Activated naive CD4-positive, alpha-beta T cell treated with Interleukin-2 at 50 U/mL for 16 hours (primary cell): ENCODE measurements at places on chromosomes 5 and 9.

DNA sequence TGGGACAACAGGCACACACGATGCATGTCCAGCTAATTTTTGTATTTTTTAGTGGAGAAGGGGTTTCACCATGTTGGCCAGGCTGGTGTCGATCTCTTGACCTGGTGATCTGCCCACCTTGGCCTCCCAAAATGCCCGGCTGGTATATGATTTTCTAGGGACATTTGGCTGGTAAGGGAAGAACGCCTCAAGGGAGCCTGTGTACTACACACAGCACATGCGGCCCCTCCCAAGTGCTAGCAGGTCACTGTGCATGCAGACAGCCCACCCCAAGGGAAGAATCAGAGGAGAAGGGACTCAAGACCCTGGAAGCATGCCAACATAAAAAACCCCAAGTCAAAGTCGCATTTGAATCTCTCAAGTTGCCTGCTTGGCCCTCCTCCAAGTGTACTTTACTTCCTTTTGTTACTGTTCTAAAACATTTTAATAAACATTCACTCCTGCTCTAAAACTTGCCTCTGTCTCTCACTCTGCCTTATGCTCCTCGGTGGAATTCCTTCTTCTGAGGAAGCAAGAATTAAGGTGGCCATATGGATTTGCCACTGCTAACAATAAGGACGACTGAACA lies 24.3 kb upstream of the OTULINL start:
- DNase-seq = no peak

- no peak for DNase-seq
Measured at GRCh38 chr9:13089666-13090065, 189.8 kb downstream of the MPDZ start.

DNA sequence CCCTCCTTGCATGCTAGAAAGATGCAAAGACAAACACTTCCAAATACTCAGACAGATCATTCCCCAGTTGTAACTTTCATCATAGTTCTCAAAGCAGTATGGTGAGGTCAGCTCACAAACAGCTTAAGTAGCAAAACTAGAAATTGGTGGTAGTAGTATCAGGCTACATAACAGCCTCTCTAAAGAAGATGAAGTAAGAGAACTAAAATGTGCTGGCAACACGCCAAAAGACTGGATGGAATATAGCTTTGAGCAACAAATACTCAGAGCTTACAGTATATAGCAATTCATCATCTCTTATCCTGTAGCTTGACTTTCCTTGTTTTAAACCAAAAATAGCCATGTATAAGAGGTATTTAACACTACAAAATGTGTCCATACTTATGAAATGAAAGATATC lies 7.5 kb downstream of the PFDN1 start:
- DNase-seq = no peak

- DNase-seq = no peak
Measured at GRCh38 chr5:179261301-179262125, 83.7 kb downstream of the ADAMTS2 start.

- no peak for DNase-seq
Measured at GRCh38 chr5:180137401-180138213, 66.0 kb upstream of the RNF130 start.

DNA sequence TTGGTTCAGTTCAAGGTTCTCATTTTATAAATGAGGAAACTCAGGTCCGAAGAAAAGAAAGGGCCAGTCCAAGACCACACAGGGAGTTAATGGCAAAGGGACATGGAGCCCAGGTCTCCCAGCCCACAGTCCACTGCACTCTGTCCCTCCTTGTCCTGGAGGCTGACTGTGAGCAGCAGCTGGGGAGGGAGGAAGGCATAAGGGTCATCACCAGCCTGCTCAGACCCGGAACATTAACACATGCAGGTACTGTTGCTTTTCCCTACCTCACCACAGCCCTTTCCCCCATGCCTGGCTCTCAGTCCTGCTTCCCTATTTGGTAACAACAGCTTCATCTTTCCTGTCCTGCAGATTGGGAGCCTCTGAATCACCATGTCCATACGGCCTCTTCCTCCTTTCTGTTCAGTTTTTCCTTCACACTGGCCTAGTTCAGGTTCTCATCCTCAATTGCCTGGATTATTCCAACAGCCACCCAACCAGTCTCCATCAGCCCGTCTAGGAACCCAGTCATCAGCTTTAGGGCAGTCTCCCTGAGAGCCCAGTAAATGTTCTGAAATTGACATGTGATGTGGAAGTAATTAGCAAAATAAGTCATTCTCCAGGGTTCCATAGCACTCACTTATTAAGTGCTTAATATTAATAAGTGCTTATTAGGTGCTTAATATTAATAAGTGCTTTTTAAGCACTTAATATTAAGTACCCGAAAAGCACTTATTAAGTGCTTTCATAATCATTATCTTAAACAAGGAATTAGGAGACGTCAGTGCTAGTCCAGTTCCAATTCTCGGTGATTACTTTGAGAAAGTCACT lies 4.3 kb downstream of the GPX3 start:
- no peak for DNase-seq

- DNase-seq = no peak
Measured at GRCh38 chr9:116303270-116303669, 149.7 kb downstream of the PAPPA start.

DNA sequence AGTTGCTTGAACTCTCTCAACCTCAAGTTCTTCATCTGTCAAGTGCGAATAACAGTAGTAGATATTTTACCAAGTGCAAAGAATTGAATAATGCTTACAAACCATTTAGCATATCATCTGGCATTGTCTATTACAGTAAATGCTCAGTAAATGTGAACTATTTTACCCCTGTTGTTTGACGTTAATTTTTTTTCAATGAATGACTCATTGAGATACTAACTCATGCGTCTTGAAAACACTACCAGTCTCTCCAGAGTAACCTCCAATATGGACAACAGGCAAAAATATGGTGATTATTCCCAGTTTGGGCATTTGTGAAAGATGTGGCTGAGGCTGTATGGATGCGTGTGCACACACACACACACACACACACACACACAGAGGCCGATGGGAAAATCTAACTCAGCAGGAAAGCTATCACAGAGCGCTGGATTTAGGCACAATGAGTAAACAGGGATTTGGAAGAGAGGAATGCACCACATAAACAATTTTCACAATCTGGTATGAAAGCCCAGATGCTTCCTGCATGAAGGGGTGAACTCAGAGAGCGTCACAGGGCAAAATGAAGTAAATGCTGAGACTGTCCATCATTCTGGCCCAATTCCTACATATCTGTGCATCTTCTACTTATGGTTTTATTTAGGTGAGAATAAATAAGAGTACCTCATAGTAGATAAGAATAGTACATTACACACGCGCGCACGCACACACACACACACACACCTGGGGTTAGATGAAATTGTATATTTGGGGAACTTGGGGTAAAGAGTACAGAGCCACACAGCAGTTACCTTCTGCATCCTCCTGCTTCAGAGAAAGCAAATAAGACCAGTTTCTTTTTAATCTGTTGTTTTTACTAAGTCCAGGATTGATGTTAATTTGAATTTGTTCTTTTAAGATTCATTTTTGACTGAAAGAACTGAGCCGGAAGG lies 128.7 kb downstream of the PALM2AKAP2 start:
- DNase-seq = no peak

GRCh38 chr9:133050781-133051180 lies 11.0 kb upstream of the CEL start:
- DNase-seq = no peak

GRCh38 chr5:25701936-25702335 lies 1057.2 kb upstream of the CDH10 start:
- DNase-seq = no peak
